ENCODE measurements at places on chromosomes 7 and 10.
A peak's percentile ranks its signal among the peaks of the same experiment; 100 is the strongest.

- no peak for DNase-seq
These were observed 29.6 kb upstream of the INPP5A start for GRCh38 chr10:132507956-132508490.

GRCh38 chr7:40885503-40885902 lies 750.7 kb downstream of the SUGCT start:
- DNase-seq: no peak

- no peak for DNase-seq
These were observed 193.2 kb upstream of the AKR1E2 start for GRCh38 chr10:4632757-4633156.

GRCh38 chr7:98879979-98880315 lies 1.6 kb downstream of the TRRAP start:
- DNase-seq: no peak

DNA sequence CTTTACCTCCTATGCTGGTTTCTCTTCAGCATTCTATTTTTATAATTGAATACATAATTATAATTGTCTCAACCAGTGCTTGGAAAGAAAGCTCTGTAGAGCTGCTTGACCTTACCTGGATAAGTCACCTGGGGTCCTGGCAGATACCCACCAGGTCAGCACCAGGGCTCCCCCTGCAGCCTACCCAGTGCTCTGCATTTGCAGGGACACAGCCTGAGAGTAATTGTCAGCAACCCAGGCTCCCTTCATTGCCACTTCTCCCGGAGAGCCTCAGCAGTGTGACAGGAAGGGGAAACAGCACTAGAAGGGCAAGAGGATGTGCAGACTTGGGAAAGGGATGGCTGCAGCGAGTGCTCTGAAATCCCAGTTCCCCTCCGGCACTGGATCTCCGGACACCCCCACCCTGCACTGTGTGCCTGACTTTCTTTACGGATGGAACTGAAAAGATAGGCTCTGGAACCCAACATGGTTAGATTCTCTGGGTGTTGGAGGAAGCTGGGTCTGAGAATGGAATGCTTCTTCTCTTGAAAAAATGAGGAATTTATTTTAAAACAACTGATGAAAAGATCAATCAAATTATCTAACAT lies 11.4 kb upstream of the PAX4 start:
- DNase-seq: peak; percentile 26

DNA sequence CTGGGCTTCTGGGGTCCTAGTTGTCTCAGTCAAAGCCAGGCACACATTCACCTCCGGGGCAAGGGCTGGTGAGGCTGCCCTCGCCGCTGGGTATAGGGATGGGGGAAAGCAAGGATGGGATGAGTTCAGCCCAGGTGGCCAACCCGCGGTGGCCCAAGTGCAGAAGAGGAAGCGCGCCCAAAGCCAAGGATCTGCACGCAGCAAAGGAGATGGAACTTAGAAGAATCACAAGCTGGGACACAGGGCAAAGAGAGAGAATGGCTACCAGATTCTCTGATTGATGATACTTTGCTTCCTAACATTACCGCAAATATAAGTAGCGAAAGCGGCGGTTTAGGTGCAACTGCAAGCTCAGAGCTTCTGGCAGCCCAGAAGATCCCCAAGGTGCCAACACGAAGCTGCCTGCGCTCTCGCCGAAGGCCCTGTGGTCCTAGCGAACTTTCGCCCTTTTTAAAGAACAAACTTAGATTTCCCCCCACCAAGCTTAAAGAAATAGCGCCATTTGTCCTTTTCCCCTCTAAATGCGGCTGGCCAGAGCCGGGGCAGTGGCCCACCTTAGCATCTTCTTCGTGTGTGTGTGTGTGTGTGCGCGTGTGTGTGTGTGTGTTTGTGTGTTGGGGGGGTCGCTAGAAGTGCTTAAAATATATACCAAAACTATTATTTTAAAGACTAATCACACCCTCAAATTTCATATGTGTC lies 927 bp upstream of the MKX start:
- peak; percentile 23 for DNase-seq

DNA sequence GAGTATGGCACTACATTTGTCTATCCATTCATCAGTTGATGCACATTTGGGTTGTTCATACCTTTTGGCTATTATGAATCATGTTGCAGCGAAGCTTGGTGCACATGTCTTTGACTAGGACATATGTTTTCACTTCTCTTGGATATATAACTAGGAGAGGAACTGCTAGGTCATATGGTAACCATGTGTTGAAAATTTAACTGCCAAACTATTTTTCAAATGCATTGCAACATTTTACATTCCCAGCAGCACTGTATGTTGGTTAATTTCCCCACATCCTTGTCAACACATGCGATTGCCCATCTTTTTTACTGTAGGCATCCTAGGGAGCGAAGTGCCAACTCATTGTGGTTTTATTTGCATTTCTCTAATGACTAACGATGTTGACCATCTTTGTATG lies 183.4 kb downstream of the PRKCQ start:
- DNase-seq: no peak

GRCh38 chr10:96324447-96324846 lies 20.2 kb downstream of the DNTT start:
- DNase-seq: no peak

DNA sequence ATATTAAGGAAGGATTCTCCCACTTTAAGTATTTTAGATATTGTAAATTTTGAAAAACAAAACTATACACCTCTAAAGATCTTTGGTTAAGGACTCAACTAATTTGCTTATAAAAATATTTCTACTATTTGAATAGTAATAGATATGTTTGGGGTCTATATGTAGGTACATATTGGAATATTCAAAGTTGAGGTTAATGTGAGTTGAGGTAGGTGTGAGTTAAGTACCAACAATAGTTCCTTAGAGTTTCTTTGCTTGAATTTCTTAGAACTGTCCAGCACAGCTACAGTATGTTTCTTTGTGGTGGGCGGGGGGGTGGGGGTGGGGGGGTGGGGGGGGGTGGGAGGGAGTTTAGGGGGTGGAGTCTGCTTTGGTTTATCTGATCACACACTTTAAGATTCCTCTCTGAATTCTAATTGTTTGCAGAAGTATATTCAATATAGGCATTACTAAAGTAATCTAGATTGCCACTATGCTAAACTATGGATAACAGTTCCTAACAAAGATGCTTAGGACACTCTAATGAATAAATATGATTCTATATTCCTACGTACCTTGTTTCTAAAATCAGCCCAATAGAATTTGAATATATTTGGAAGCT lies 2.1 kb downstream of the GRM3 start:
- DNase-seq: no peak

DNA sequence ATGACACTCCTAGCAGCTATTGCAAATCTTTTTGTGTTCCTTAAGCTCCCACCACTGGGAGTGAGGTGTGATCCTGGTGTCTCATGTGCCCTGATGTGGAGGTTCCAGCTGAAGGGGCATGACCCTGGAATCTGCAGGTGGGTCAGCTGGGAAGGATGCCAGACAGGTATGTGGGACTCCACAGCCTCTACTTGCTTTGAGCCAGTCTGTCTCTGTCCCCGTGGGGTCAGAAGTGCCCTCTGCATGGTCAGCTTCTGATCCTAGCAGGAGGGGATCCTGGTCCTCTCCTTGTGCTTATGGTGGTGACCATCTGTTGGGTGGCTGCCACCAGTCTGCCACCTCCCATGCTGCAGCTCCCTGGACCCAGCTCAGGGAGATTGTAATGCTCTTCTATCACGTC lies 51.1 kb upstream of the COMTD1 start:
- DNase-seq: no peak

DNA sequence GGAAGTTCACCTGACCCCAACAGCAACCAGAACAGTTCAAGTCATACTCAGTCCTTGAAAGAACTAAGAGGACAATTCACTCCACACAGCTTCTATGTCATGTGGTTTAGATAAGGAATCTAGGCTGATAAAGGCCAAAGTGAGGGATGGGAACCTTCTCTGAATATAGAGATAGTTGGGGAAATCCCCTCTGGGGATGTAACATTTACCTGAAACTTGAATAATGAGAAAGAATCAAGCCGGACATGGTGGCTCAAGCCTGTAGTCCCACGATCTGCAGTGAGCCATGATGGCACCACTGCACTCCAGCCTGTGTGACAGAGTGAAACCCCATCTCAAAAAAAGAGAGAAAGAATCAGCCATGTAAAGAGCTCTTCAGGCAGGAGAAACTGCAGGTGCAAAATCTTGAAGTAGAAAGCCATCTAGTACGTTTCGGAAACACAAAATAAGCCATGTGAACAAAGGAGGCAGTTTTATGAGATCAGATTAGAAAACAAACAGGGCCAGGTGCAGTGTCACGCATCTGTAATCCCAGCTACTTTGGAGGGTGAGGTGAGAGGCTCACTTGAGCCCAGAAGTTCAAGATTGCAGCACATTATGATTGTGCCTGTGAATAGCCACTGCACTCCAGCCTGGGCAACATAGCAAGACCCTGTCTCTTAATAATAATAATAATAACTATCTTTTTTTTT lies 4.5 kb upstream of the DNMBP start:
- DNase-seq: no peak

- DNase-seq: no peak
These were observed 48.0 kb upstream of the KLF6 start for GRCh38 chr10:3833046-3833445.

- no peak for DNase-seq
These were observed 35.6 kb upstream of the ATP6V0A4 start for GRCh38 chr7:138833596-138833995.

DNA sequence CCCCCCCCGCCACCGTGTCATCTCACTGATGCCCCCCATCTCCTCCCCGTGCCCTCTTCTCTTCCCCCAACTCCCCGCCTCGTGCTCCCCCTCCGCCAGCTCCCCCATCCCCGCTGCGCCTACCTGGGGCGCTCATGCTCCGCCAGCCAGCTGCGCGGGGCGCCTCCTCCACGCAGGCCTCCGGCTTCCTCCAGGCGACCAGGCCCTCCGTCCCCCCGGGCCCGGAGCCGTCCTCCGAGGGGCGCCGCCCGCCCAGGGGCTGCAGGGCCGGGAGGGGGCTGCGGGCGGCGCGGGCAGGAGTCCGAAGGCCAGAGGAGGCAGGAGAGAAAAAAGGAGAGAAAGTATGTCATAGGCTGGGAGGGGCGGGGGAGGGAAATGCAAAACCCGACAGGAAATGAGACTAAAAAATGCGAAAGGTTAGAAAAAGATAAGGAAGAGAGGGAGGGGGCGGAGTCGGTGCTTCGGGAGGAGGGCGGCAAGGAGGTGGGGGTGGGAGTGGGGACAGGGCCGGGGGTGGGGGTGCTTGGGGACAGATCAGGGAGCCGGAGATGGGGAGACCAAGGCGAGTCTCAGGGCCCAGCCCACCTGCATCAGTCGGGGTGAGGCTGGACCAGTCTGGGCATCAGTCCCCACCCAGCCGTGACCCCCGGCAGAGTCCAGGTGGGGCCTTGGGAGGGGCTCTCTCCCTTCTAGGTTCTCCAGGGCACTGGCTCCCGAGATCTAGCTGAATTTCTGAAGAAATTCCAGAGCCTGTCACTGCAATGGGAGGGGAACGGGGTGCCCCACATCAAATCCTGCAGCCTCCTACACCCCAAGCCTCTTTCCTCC lies at the start of gene CARD11:
CARD11 (minus strand) TSS at position 324 of the 828 bp plus-strand sequence. CDS start 85,361 bp downstream, outside the sequence.
- DNase-seq: peak; percentile 57

DNA sequence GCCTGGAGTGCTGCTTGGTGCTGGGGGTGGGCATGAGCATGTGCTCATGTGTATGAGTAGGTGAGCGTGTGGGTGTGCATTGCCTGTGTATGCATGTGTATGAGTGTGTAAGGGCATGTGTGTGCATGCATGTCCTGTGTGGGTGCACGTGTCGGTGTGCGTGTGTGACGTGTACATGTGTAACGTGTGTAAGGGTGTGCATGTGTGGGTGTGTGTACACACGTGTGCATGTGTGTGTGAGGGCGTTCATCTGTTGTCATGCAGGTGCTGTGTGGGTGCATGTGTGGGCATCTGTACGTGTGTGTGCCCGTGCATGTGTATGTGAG lies 30.3 kb downstream of the FAM20C start:
- DNase-seq: no peak

DNA sequence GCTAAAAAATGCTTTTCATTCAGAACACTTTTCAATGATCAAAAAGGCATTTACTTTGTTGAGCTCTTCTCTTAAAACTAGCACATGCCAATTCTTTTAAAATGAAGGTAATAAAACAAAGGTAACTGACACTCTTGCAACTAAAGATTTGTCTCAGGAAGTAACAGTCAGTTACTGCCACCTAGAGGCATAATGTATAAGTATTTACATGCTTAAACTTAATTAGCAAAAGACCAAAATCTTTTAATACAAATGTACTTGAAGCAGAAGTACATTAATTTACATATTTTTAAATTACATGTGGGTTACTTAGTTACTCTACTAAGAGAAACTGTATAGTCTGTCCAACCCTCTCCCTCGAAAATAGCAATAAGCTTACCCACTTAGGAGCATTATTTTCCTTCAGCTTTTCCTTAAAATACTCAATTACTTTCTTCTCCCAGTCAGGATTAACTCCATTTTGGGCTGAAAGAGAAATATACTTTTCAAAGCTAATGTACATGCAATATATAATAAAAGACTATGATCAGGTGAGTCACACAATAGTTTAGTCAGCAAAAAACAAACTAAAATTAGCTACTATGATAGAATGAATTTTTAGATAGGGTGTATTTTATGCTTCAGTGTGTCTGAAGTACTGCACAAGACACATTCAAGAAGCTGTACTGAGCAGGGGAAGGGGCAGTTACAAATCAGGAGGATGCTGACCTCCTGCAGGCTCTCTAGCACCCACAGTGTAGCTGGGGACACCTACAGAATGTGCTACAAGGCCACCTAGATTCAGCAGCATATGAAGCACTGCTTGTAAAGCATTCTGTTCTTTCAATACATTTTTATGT lies 13.0 kb downstream of the MCMBP start:
- DNase-seq: no peak

DNA sequence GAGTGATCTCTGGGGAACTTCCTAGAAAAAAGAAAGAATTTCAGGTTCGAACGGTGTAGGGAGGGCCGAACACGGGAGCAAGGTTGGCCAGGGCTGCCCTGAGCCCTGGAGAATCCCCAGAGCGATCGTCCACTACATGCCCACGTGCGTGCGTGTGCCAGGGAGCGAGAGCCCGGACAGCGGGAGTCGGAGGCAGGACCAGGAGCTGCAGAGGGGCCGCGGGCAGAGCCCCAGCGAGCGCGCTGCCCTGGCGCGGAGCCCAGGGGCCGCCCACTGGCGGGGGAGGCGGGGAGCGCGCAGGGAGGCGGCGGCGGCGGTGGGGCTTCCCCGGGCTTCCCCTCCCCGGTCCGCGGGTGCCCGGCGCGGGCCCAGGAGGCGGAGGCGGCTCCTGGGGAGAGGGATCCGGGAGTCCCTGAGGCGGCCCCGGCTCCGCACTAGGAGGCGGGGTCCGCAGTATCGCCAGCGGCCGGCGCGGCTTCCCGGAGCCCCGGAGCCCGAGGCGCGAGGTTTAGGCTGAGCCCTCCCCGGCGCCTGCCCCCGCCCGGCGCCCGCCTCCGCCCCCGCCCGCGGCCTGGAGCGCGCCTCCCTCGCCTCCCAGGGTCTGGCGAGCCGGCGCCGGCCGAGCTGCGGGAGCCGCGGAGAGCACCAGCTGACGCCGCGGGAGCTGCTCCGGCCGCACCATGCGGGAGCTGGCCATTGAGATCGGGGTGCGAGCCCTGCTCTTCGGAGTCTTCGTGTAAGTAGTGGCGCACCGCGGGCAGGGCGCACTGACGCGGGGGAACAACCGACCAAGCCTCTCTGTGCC lies at the start of gene PLPP4:
PLPP4 (plus strand) TSS at position 602 of the 805 bp plus-strand sequence; CDS start at position 681, 79 bp downstream.
- no peak for DNase-seq

GRCh38 chr10:112832959-112833358 lies 117.1 kb upstream of the TCF7L2 start:
- DNase-seq: no peak

All from stimulated activated CD4-positive, alpha-beta T cell treated with anti-CD3 and anti-CD28 coated beads, Interleukin-4, amount 100 ng/mL, for 24 hours (primary cell).